Uterine smooth muscle cell (primary cell): ENCODE measurements at places on chromosomes 5 and 9. TPM values are rescaled to one million over a fixed set of nuclear protein-coding genes. Genes with fewer than 3 reads are reported as not detected.

Gene SEMA6A
- 0.12 and 0.44 TPM in 2 replicates for total RNA-seq

Gene FOXE1
- total RNA-seq = not detected in 2 replicates

Gene GMCL2
- not detected in 2 replicates for total RNA-seq

Gene RASEF
- total RNA-seq = 5.6 and 6.0 TPM in 2 replicates

Gene PGM5
- 61.4 and 74.4 TPM in 2 replicates for total RNA-seq

Gene ATP6V1G1
- total RNA-seq = 114 and 162 TPM in 2 replicates

Gene OLFM1
- total RNA-seq = 2.7 and 4.0 TPM in 2 replicates

Gene NDOR1
- 2.6 and 4.8 TPM in 2 replicates for total RNA-seq

Gene PCDHGA3
- total RNA-seq = 0.22 and 0.87 TPM in 2 replicates

Gene PMPCA
- total RNA-seq = 48.4 and 59.9 TPM in 2 replicates

Gene IFNE
- total RNA-seq = 15.7 and 19.6 TPM in 2 replicates

Gene SPATA6L
- total RNA-seq = 0.22 and 1.1 TPM in 2 replicates

Gene RHOBTB3
- 220 and 313 TPM in 2 replicates for total RNA-seq

Gene NRG2
- 0.37 and 0.77 TPM in 2 replicates for total RNA-seq

Gene TMEM252
- 0.12 TPM in 1 of 2 replicates, not detected in the other for total RNA-seq

Gene SV2C
- under 0.01 TPM in 1 of 2 replicates, not detected in the other for total RNA-seq

Gene CD274
- total RNA-seq = 10.5 and 17.7 TPM in 2 replicates

Gene KIAA1958
- total RNA-seq = 1.7 and 3.7 TPM in 2 replicates

Gene ZNF367
- total RNA-seq = 3.9 and 17.2 TPM in 2 replicates

Gene BAAT
- total RNA-seq = under 0.01 TPM in 2 replicates

Gene C5orf63
- 2.7 and 3.1 TPM in 2 replicates for total RNA-seq
